ENCODE measurements at places on chromosomes 7 and 10.

- DNase-seq, result no peak
Measured at GRCh38 chr10:10776363-10776762, 241.3 kb upstream of the CELF2 start.

GRCh38 chr7:99199226-99199625 is 8.7 kb downstream of the KPNA7 start:
- DNase-seq, result no peak

DNA sequence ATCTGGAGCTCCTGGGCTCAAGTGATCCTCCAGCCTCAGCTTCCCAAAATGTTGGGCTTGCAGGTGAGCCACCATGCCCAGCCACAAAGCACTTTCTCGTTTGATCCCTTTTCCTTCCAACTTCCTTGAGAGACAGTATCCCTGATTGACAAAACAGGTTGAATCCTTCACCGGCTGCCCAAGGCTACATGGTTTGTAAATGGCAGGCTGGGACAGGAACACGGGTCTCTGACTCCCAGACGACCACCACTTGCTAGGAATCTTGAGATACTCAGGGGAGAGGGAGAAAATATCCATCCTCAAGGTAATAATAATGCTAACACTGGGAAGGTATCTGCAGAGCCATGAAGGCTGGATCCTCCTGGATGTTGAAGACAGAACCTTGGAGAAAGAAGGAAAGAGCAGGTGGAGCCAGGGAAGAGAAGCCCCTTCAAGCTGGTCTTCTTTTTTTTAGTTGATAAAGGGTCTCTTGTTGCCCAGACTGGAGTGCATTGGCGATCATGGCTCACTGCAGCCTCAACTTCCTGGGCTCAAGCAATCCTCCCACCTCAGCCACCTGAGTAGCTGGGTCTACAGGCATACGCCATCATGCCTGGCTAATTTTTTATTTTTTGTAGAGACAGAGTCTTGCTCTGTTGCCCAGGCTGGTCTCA is 19.8 kb downstream of the MMRN2 start:
- DNase-seq, result no peak

- no peak for DNase-seq
Measured at GRCh38 chr10:66365686-66366085, 560.1 kb upstream of the LRRTM3 start.
